ENCODE measurements at places on chromosomes 7 and 10. TPM values are rescaled to one million over a fixed set of nuclear protein-coding genes. Genes with fewer than 3 reads are reported as not detected.
A peak's percentile ranks its signal among the peaks of the same experiment; 100 is the strongest.

DNA sequence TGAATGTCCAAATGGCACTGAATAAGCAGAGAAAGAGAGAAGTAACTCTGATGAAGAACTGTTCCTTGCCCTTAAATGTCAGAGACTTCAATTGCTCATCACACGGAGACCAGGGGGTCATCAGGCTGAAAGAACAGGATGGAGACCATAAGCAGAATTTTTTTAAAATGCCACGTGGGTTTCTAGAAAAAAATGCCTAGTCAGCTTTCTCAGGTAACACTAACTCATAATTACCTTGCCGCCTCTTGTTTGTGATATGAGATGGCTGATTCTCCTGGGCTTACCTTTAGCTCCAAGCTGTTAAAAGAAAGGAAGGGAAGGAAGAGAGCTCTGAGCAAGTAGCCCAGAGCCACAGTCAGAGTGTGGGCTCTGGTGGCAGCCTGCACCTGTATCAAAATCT lies 372.0 kb downstream of the GPAM start:
- H3K27ac ChIP-seq, result no peak overlapping the region
- no peaks in the 10 kb centered on the region for H3K27me3 ChIP-seq
- H3K36me3 ChIP-seq, result no peaks in the 10 kb centered on the region
- H3K4me3 ChIP-seq, result no peak overlapping the region

- no peak overlapping the region for H3K27ac ChIP-seq
- H3K4me3 ChIP-seq, result no peak overlapping the region
- no peak for DNase-seq
These were observed 39.0 kb downstream of the PDGFA start for GRCh38 chr7:480531-481218.

- H3K27me3 ChIP-seq, result no peaks in the 10 kb centered on the region
- no peak for DNase-seq
- no peak overlapping the region for H3K4me3 ChIP-seq
These were observed 376.0 kb downstream of the SORCS3 start for GRCh38 chr10:105017116-105017515.

- H3K36me3 ChIP-seq, result no peaks in the 10 kb centered on the region
- no peaks in the 10 kb centered on the region for H3K4me1 ChIP-seq
- no peaks in the 10 kb centered on the region for H3K27me3 ChIP-seq
- H3K4me3 ChIP-seq, result no peak overlapping the region
- no peak overlapping the region for H3K27ac ChIP-seq
These were observed 177.5 kb downstream of the TWIST1 start for GRCh38 chr7:18939771-18940592.

- peaks cover 46% of the 10 kb centered on the region for H3K4me1 ChIP-seq
- no peak overlapping the region for H3K27ac ChIP-seq
- H3K36me3 ChIP-seq, result no peaks in the 10 kb centered on the region
- H3K4me3 ChIP-seq, result no peak overlapping the region
- no peak for DNase-seq
These were observed 100.6 kb downstream of the ARHGAP22 start for GRCh38 chr10:48504141-48504885.

DNA sequence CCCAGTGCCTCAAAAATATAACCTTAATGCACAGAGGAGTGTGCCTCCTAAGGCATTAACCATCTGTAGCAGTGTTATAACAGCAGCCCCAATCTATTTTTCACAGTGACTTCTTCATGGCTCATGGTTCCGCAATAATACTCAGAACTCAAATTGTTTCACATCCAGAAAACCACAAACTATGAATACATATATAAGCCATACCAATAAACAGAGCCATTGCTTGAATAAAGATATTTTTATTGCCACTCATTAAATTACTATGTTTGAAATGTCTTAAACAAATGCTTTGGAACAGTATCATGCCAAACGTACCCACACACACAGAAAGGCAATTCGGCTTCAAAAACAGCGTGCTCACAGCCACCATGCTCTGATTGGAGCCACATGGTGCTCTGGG lies 629.3 kb upstream of the NRP1 start:
- H3K4me3 ChIP-seq, result no peak overlapping the region
- H3K36me3 ChIP-seq, result no peaks in the 10 kb centered on the region
- H3K27ac ChIP-seq, result no peak overlapping the region
- DNase-seq, result no peak
- no peaks in the 10 kb centered on the region for H3K4me1 ChIP-seq
- no peaks in the 10 kb centered on the region for H3K27me3 ChIP-seq

DNA sequence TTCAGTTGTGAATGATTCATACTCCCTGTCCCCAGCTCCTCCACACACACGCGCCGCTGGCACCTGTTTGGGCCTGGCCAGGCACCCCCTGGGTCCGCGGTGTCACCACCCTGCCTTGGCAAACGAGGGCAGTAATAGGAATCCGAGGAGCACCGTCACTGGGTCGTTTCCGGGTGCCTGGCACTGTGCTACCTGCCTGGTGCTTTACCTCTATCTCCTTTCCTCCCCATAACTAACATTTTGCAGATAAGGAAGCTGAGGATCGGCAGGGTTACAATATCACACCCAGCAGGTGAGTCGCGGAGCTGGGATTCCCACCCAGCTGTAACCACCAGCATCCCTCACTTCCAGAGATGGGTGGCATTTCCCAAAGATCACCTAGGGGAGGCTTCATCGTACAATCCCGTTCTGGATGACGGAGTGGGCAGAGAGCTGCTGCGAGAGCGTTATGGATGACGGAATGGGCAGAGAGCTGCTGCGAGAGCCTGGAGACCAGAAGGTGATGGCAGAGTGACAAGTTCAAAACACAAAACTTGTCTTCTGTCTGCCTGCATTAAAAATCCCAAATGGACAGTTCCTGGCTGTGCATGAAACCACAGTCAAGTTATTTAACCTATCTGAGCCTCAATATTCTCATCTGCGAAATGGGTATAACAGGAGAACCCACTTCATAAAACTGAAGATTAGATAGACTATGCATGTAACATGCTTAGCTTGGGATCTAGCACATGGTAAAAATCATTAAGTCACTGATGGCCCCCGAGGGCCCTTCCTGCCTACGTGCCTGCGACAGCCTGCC lies 1.1 kb upstream of the HSPA12A start:
- no peaks in the 10 kb centered on the region for H3K36me3 ChIP-seq
- DNase-seq, result no peak

GRCh38 chr10:107083388-107084009 lies 81.0 kb downstream of the SORCS1 start:
- H3K27ac ChIP-seq, result no peak overlapping the region
- H3K4me1 ChIP-seq, result no peaks in the 10 kb centered on the region
- H3K4me3 ChIP-seq, result no peak overlapping the region
- no peaks in the 10 kb centered on the region for H3K36me3 ChIP-seq
- H3K27me3 ChIP-seq, result no peaks in the 10 kb centered on the region
- no peak for DNase-seq

- no peak overlapping the region for H3K4me3 ChIP-seq
- H3K27ac ChIP-seq, result no peak overlapping the region
- H3K36me3 ChIP-seq, result no peaks in the 10 kb centered on the region
- H3K4me1 ChIP-seq, result peaks cover 12% of the 10 kb centered on the region
These were observed 8.5 kb downstream of the CLIP2 start for GRCh38 chr7:74297516-74298233.

GRCh38 chr7:116829493-116829892 lies 32.9 kb upstream of the CAPZA2 start:
- H3K27me3 ChIP-seq, result no peaks in the 10 kb centered on the region
- H3K27ac ChIP-seq, result no peak overlapping the region
- peaks cover 9% of the 10 kb centered on the region for H3K4me1 ChIP-seq

DNA sequence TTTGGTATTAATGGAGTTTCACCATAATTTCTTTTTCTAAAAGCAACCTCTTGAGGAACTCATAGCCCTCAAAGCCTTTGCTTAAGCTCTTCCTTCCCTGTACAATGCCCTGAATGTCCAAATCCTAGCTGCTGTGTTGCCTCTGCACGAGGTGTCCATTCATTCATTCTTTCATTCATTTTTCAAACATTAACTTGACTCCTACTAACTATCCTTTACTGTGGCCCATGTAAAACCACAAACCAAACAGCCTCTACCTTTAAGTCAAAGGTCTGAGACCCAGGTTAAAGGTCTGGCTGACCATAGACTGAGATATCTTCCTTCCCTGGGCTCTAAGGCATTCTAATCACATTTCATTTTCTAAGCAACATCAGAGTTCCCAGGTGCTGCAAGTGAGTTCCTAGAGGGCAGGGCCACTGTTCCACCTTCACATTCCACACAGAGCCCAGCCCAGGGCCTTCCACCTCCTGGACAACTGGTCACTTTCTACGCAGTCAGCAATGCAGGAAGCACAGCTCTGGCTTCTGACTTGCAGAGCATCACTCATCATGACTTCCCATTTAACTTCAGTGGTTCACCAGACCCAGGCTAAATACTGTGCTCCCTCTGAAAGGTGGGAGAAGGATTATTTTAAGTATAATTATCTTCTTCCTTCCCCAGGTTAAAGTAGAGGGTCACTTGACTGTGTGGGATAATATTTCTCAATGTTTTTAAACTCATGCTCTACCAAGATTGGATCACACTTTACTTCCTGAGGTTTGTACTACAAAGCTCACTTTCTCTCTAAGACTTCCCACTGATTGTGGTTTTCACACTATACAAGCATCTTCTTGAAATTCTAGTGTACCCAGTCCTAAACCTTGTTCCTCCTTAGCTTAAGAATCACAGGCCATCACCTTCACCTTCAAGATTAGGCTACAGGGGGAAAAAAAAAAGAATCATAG lies 19.1 kb downstream of the ATXN7L1 start:
- no peaks in the 10 kb centered on the region for H3K36me3 ChIP-seq
- H3K4me1 ChIP-seq, result no peaks in the 10 kb centered on the region
- H3K4me3 ChIP-seq, result no peak overlapping the region
- no peaks in the 10 kb centered on the region for H3K27me3 ChIP-seq
- H3K27ac ChIP-seq, result no peak overlapping the region

DNA sequence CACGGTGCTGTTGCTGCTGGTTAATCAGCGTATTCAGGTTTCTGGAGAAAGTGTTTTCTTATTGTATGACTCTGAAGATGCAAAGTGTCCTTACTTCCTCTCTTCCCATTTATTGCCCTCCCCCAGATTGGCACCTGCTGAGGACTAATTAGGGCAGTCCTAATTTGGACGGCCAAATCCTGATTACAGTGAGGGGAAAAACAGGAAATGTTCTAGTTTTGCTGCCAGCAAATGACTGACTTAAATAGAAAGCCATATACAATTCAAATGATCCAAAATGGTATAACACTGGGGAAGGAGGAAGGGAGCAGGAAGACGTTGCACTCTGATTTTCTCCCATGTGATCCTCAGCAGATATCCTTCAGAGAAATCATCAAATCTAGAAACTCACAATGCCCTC lies 222.4 kb upstream of the LRGUK start:
- H3K27ac ChIP-seq, result no peak overlapping the region
- no peaks in the 10 kb centered on the region for H3K27me3 ChIP-seq
- H3K4me3 ChIP-seq, result no peak overlapping the region
- no peak for DNase-seq

GRCh38 chr10:87092861-87093631 lies 1.6 kb downstream of the GLUD1 start:
- H3K4me3 ChIP-seq, result peak overlapping the region; percentile 52
- H3K27me3 ChIP-seq, result no peaks in the 10 kb centered on the region
- DNase-seq, result peak; percentile 21
- peak overlapping the region; percentile 94 for H3K27ac ChIP-seq
- H3K36me3 ChIP-seq, result peaks cover 31% of the 10 kb centered on the region

The CCL26 gene
- polyA plus RNA-seq, result not detected

The RET gene
- polyA plus RNA-seq, result 0.39 TPM

Data from CD14-positive monocyte (primary cell).